ENCODE measurements at places on chromosomes 12 and 14. TPM values are rescaled to one million over a fixed set of nuclear protein-coding genes. Genes with fewer than 3 reads are reported as not detected.
A peak's percentile ranks its signal among the peaks of the same experiment; 100 is the strongest.

The CRIP2 gene
- 7.2 TPM for total RNA-seq

The CCDC197 gene
- not detected for total RNA-seq

GRCh38 chr12:104958805-104959334 is 780 bp upstream of the SLC41A2 start:
- peak; percentile 53 for DNase-seq

DNA sequence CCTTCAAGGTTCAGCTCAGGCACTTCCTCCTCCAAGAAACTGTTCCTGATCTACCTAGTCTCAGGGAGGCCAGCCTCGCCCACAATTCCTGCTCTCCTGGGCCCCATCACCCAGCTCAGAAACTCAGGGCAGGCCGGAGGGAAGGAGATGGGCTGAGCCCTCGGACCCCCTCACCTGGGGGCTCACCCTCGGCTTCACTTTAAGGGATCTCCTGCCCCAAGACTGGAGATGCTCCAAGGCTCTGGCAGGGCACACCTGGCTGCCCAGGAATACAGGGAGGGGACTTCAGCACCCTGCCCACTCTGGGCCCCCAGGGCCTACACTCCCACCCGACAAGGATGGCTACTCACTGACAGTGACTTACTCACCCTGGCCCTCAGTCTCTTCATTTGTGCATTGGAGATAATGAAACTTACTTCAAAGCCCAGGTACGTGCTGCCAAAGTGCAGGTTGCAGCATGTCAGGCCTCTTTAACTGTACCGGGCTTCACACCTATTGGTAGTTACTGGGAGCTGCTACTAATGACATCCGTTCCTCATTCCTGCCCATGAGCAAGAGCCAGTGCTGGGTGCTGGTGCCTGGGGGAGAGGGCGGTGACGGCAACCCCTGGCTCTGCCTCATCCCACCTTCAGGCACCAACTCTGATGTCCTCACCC is 21.0 kb upstream of the PPP1R13B start:
- DNase-seq, result no peak

GRCh38 chr14:98348505-98348904 is 923.5 kb downstream of the BCL11B start:
- no peak for DNase-seq

DNA sequence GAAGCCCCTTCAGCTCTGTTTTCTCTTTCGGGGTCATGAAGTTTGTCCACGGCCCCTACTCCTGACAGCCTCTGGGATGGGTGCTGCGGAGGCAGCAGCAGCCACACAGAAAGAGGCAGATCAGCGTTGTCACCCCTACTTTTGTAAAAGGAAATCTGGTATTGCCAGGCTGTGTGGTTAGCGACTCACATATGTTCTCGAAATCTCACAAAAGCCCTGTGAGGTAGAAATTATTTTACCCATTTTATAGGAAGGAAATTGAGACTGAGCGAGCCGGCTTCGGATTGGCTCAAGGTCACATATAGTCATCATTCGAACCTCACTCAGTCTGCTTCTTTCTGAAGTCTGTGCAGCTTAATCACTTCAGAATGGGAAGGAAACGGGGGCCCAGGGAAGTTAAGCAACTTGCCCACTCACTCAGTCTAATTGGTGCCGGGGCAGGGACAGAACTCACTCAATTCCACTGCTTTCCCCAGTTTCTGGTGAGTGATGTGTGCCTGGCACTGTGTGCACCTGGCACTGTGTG is 1.1 kb upstream of the CKAP4 start:
- DNase-seq, result no peak

DNA sequence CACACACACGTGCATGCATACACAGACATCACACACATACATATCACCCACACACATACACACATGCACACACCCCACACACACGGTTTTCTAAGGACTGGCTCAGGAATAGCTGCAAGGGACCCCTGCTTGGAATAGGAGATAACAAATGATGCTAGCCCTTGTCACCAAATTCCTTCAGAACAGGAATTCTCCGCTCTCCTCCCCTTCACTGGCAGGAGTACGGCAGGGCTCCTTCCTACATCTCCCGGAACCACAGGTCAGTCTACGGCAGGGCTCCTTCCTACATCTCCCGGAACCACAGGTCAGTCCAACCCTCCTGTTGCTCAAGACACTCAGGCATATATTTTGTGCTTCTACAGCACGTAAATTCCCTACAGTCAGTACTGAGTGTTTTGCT is 23.9 kb downstream of the PHLDA1 start:
- no peak for DNase-seq

GRCh38 chr12:113852264-113852663 is 113.9 kb downstream of the RBM19 start:
- no peak for DNase-seq

- no peak for DNase-seq
Measured at GRCh38 chr12:51482929-51483697, 58.5 kb downstream of the SLC4A8 start.

GRCh38 chr14:22887990-22888378 is 5.0 kb downstream of the REM2 start:
- no peak for DNase-seq

All from H9 (cell line).